ENCODE measurements at places on chromosomes 16 and 17.

- DNase-seq: no peak
Measured at GRCh38 chr17:8914554-8914953, 47.1 kb upstream of the PIK3R6 start.

DNA sequence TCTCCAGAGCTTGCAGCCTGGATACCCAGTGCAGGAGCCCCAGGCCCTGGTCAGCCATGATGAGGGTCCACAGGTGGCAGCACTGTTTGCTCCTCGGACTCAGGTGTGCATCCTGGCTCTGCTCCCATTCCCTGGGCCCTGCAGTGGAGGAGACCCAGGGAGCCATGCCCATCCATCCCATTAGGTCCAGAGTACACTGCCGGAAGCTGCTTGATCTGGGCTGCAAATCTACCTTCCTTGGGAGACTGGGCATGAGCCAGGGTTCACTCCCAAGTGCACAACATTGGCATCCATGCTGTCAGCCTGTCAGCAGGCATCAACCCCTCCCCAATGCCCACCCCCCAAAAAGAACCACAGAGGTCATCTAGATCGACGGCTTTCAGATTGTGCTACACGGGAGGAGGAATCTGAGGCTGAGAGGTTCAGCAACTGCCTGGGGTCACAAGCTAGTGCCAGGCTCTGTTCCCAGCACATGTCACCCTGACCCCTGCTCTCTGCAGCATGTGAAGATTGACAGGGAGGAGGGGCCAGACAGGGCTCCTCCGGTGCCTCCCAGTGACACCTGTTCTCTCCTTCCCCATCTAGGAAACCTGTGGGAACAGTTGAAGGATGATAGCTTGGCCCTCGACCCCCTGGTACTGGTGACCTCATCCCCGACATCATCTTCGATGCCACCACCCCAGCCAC lies 15.7 kb downstream of the UNC119 start:
- DNase-seq: no peak

- DNase-seq: no peak
Measured at GRCh38 chr17:77601054-77601979, 357.2 kb upstream of the TNRC6C start.

DNA sequence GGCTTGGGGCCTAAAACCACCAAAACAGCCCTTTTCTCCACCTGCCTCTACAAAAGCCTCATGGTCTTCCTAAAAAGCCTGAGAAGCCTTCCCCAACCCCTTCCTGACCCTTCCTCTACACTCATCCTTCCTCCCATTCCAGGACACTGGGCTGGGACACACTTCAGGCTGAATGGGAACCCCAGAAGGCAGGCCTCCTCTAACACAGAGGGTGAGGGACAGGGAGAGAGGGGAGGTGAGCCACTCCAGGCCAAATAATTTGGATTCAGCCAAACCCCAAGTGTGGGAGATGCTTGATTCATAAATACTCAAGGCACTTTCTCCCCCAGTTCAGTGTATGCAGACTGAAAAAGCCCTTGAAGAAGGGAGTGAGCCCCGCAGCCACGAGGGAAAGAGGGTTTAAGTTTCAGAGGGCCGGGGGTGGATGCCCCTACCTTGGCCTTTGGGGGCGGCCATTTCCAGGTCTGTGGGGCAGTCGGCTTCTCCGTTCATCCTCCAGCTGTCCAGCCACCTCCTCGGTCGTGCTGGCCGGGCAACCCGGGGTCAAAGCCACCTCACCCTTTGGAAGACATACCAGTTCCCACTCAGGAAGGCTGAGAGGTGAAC lies 1.6 kb downstream of the UBTF start:
- no peak for DNase-seq

GRCh38 chr16:12096828-12097522 lies 120.4 kb downstream of the SNX29 start:
- DNase-seq: no peak

DNA sequence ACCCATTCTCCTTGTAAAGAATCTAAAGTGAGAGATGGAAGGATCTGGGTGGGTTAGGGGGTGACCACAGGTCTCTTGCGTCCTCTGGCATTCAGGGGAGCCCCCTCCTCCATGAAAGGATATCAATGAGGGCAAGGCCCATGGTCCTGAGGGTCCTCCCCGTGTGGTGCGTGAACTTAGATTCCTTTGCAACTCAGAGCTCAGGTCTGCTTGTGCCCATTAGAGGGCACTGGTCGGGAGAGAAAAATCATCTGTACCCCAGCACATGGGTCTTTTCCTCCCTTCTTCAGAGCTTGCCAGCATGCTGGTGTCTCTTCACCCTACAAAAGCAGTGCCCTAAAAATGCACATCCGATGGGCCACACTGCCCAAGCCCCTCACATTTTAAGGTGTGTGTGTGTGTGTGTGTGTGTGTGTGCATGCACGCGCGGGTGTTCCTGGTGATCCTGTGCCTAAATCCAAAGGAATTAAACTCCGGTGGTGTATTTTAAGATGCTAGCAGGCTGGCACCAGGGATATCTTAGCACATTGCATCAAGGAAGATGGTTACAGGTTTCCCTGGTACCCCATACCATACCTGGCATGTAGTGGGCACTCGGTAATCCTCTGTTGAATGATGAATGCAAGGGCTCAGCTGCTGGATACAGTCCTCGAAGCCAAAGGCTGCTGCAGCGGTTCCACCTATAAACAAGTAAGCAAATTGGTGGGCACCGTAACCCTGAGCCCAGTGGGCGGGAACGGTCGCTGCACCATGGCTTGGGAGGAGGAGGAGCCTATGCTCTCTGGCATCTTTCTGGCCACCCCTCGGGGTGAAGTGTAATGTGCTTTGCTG lies 4.7 kb downstream of the C1QTNF1 start:
- no peak for DNase-seq

DNA sequence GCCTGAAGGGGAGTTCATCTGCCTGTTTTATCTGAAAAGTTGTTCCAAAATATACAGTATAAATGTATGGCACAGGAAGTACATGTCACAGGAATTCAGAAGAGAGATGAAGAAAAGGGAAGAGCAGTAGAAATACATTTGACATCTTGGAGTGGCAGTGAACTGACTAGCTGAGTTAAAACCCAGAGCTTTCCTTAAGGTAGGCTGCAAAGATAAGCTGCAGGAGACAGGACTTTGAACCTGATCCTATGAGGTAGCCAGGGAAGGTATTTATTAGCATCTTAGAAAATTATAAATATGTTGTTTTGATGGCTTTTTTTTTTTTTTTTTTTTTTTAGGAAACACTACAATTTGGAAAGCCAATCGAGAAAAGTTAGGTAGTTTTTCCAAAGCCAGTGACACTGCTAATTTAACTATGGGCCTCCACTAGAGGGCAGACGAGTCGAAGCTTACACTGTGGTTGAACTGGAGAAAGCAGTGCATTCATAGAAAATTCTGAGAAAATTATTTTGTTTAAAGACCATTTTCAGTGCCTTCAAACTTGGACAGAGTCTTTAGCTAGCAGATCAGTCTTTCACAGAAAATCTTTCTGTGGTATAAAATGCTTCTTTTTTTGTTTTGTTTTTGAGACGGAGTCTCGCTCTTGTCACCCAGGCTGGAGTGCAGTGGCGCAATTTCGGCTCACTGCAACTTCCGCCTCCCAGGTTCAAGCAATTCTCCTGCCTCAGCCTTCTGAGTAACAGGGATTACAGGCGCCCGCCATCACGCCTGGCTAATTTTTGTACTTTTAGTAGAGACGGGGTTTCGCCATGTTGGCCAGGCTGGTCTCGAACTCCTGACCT lies 122.3 kb downstream of the SSH2 start:
- DNase-seq: peak; percentile 19

DNA sequence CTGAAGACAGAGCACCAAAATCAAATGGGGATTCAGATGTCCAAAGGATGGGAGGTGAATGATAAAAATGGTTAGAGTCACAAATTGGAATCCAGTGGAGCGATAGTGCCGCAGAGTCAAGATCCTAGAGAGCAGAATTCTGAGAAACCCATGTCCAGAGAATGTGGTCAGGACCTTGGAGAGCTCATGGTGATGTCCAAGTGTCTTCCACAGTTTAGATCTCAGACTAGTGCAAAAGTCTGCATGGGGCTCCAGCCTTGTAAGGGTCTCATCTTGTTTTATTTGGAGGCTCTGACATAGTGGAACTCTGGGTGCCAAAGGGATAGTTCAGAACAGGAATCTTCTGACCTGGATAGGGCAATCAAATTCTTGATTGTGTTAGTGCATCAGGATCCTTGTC lies 245.9 kb upstream of the HSBP1 start:
- no peak for DNase-seq

DNA sequence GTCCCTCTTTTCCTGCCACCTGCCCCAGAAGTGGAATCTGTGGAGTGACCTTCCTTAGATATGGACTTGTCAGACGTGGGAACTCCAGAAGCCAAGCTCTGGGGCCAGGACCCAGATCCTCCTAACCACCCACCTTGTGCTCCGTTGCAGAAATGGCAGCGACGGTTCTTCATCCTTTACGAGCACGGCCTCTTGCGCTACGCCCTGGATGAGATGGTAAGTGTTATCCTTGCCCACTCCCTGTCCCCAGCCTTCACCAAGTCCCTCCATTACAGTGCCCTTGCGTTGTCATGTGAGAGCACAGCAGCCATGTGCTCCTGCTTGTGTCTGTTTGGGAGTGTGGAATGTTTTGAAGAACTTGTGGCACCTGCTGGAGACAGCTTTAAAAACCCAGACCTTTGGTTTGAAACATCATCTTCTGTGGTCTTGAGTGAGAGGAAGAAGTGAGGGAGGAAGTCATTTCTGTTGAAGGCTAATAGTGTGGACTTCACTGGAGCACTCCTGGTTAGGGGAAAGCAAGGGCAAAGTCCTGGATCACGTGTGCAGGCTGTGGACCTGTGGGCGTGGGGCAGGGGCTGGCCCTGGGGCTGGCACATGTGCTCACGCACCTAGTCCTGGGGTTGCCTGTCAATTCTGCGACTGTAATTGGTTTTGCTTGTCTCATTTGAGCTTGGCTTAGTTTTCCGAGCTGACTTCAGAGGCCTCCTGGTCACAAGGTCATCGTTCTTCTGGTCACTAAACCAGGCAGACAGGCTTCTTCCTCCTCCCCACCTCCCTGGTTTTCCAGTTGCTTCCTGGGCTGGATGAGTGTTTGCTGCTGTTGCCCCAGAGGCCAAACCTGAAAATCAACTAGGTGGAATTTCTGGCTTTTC lies 35.8 kb downstream of the MPRIP start:
- no peak for DNase-seq

- DNase-seq: peak; percentile 24
Measured at GRCh38 chr17:48510761-48511604, 19.8 kb downstream of the HOXB1 start.

- no peak for DNase-seq
Measured at GRCh38 chr16:83964684-83965443, 3.2 kb upstream of the NECAB2 start.

DNA sequence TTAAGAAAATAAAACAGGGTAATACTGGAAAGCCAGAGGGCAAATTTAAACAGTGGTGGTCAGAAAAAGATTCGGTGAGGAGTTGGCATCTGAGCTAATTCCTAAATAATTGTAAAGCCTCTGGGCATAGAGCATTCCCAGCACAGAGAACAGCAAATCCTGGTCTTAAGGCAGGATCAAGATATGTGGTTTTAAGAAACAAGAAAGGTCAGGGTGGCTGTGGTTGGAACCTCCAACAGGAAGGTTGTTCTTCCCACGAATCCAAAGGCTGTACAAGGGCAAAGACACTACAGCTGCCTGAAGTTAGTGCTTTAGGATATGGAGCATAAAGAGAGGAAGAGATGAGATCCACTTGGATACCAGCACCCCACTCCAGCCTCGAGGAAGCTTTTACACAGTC lies 114.6 kb downstream of the ZNF18 start:
- DNase-seq: no peak

- no peak for DNase-seq
Measured at GRCh38 chr17:41434415-41434814, 6.4 kb downstream of the KRT38 start.

GRCh38 chr17:36921095-36921851 lies 16.0 kb upstream of the LHX1 start:
- no peak for DNase-seq

GRCh38 chr17:957856-958421 lies 21.6 kb downstream of the NXN start:
- no peak for DNase-seq

GRCh38 chr17:7282752-7283321 lies 1.3 kb downstream of the SLC2A4 start:
- DNase-seq: no peak

- no peak for DNase-seq
Measured at GRCh38 chr16:4895366-4895765, 41.6 kb downstream of the PPL start.

- DNase-seq: no peak
Measured at GRCh38 chr17:40443988-40444899, 994 bp downstream of the IGFBP4 start.

DNA sequence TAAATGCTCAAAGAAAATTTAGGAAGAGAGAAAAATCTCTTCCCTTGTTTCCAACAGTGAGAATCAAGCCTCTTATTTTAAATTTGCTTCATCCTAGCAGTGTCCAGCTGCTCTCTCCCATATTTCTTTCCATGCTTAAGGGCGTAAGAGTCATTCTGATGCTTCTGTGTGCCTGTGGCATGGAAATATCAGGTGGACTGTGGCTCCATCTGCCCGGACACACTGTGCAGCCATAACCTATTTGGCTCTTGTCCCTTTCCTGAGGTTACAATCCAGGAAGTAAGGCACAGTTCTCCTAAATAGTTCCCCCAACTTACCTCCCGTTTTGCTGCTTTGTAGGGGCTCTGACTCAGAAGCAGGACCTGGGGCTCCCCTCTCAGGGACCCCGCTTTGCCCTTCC lies 6.3 kb upstream of the KRT222 start:
- no peak for DNase-seq

DNA sequence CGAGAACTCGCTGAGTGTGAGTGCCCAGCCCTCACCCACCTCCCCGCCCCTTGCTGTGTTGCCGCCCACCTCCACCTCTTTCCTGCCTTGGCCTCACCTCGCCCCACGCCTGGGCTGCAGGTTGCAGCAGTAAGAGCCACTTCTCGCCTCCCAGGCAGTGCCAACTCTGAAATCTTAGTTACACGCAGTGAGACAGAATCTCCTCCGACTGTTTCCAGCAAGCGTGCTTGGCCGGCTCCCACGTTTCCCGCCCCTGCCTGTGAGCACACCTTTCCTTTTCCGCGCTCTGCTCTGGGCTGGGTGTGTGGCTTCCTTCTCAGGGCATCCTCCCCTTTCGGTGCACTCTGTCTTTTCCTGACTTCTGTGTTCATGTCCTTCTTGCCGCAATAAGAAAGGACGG lies 5.7 kb downstream of the ENGASE start:
- DNase-seq: no peak

DNA sequence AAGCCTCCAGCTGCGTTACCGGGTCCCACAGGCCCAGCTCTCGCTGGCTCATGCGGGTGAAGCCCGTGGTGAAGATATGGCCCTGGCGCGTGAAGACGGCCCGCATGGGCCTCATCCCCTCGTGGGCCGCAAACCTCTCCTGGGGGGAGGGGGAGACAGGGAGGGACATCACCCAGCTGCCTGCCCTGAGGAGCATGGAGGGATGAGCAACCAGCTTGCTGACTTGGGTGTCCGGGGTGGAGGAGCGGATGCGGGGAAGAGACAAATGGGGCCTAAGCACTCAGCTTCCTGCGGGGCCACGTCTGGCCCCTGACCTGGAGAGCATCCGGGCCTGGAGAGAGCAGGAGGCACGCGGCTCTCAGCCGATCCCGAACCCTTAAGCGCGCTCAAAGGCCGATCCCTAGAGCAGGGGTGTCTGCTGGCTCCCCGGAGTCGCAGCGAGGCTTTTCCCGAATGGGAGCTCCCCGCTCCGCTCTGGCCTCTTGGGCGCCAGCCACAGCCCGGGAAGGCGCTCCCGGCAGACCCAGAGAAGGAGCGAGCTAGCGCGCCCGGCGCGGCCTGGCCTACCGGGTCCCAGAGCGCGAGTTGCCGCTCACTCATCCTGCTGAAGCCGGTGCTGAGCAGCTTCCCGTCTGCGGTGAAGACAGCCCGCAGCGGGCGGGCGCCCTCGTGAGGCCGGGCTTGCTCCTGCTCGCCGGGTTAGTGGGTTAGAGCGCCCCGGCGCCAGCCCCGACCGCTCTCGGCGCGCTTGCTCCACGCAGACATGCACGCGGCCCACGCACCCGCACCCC lies 5.0 kb downstream of the CORO6 start:
- DNase-seq: peak; percentile 78

Data from T-helper 22 cell (primary cell).